ENCODE measurements at places on chromosomes 3 and 15.
A peak's percentile ranks its signal among the peaks of the same experiment; 100 is the strongest.

DNA sequence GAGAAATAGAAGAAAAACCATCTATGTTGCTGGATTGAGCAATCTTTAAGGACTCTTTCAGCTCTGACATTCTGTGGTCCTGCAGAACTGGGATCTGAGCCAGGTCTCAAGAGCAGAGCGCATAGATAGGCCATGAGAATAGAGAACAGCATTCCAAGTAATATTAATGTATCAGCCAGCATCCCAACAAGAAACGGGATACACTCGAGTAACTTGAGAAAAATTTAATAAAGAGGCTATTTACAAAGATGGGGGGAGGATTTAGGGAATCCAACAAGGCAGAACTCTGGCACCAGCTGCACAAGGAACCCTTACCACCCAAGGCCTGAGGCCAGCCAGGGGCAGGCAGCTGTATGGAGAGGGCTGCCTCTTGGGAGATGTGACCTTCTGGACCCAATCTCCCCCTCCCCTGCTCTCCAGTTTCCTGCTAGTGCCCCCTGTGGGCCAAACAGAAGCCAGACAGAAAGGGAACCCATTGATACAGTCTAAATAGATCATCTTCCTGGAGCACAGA is 8.2 kb downstream of the TMOD2 start:
- peak; percentile 82 for DNase-seq

GRCh38 chr3:50248387-50248786 is 12.4 kb downstream of the GNAI2 start:
- no peak for DNase-seq

- peak; percentile 100 for DNase-seq
Observed at GRCh38 chr3:61574854-61575253, 13.5 kb downstream of the PTPRG start.

DNA sequence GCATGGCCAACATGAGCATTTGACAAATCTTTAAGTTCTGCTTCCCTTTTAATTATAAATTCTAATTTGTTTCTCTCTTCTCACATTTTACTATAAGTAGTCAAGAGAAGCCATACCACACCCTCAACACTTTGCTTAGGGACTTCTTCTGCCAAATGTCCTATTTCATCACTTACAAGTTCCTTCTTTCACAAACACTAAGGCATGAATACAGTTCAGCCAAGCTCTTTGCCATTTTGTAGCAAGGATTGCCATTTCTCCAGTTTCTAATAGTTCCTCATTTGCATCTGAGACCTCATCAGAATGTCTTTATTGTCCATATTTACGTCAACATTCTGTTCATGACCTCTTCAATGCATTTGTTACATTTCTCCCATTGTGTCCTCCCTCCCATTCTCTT is 29.4 kb downstream of the SLC22A14 start:
- no peak for DNase-seq

- no peak for DNase-seq
Observed at GRCh38 chr3:145058483-145058882, 1086.9 kb downstream of the DIPK2A start.

DNA sequence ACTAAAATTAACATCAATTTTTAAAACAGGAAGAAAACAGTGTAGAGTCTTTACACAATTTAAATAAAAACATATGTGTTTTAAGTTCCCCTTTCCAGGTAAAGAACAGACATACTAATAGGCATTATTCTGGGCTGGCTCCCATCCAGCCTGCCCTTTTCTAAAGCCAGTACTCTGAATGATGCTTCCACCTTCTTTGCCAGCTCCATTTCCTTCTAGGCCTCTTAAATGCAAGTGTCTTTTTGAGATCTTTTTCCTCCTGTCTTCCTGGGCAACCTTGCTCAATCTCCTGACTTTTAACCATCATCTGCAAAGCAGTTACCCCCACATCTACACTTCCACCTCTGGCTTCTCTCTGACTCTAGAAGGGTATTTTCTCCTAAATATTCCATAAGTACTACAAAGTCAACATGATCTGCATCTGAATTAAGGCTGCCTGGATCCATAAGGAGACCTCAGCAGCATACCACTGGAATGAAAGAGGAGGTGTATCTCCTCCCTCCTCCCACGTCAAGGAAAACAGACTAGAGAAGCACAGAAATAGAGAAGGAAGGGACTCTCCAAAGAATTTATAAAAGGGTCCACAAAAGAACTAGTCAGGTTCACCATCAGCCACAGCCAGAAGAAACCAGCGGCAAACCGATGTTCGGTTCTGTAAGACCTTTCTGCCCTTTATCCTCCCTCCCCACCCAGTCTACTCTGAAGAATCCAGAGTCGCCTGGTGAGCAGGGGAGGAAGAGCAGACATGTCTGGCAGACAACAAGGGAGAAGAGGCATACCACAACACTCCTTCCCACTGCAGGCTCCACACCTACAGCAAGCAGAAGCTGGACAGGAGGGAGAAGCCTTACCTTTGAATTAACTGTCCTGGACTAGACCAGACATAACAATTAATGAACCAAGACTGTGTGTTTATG is 47.1 kb downstream of the GOLIM4 start:
- no peak for DNase-seq

- no peak for DNase-seq
Observed at GRCh38 chr3:64380546-64380945, 155.3 kb upstream of the PRICKLE2 start.
